B cell (primary cell): ENCODE measurements at places on chromosomes 1 and 21. TPM values are rescaled to one million over a fixed set of nuclear protein-coding genes. Genes with fewer than 3 reads are reported as not detected.

Gene TRIM67
- 0.05 TPM in 1 of 2 replicates, not detected in the other for total RNA-seq

DNA sequence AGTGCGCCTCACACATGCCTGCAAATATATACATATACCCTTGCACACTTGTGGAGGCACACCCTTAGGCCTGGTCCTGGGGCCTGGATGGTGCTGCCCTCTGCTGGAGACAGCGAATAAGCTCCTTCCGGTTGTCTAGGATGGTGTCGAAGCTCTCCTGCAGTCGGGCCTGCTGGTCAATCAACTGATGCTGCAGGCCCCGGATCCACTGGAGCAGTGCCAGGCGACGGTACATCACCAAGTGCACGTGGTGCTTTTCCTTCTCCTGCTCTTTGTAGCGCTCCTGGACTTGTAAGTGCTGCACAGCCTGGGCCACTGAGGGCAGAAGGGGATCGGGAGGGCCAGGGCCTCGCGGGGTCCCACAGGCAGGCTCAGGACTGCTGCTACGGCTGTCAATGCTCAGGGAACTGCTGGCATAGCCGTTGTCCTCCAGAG, 3.1 kb downstream of the C1orf216 start:
- H3K4me1 ChIP-seq: peaks cover 20% of the 10 kb centered on the region
- H3K4me3 ChIP-seq: no peak overlapping the region
- peak; percentile 79 for DNase-seq
- no peak overlapping the region for H3K27ac ChIP-seq
- no peaks in the 10 kb centered on the region for H3K36me3 ChIP-seq

DNA sequence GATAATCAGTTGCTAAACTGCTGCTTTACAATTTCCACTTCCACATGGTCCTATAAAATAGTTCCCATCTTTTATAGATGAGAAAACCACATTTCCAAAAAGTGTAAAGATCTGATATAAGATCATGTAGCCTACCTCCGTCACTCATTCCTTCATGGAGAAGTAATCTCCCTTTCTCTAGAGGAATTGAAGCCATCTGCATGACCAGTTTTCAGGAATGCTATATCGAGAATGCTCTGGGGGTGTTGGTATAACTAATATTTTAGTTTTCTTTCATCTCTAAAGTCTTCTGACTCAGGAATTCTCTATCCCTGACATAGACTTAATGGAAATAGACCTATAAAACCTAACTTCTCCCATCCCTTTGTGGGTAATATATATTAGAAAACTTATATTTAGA, 173.0 kb upstream of the UBE2U start:
- no peaks in the 10 kb centered on the region for H3K36me3 ChIP-seq
- no peak overlapping the region for H3K27ac ChIP-seq
- no peak for DNase-seq
- H3K4me1 ChIP-seq: no peaks in the 10 kb centered on the region
- H3K4me3 ChIP-seq: no peak overlapping the region

Gene TMEM39B
- 28.8 and 30.9 TPM in 2 replicates for total RNA-seq

DNA sequence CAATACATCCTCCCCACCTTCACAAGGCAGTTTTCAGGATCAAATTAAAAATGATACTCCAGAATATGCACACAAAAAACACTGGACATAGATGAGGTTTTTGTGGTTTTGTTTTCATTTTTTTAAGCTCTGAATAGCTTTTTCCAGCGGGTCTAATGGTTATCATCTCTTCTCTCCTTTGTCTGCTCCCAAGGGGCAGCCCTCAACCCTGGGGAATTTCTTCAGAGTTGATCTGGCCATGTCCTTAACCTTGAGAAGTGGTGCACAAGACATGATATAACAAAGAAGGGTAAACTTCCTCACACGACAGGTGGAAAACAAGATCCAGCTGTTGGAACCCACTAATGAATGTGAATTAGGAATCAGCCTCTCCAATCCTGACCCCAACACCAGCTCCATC, 1.5 kb upstream of the CD244 start:
- H3K27me3 ChIP-seq: no peaks in the 10 kb centered on the region
- DNase-seq: no peak
- H3K4me1 ChIP-seq: peaks cover 23% of the 10 kb centered on the region
- H3K4me3 ChIP-seq: no peak overlapping the region
- no peak overlapping the region for H3K27ac ChIP-seq

GRCh38 chr1:236830560-236830959, 35.5 kb downstream of the MTR start:
- H3K4me1 ChIP-seq: no peaks in the 10 kb centered on the region
- H3K27ac ChIP-seq: no peak overlapping the region
- H3K4me3 ChIP-seq: no peak overlapping the region
- peaks cover 79% of the 10 kb centered on the region for H3K36me3 ChIP-seq

- no peaks in the 10 kb centered on the region for H3K27me3 ChIP-seq
- no peak overlapping the region for H3K27ac ChIP-seq
- no peak overlapping the region for H3K4me3 ChIP-seq
- peak; percentile 25 for DNase-seq
- H3K4me1 ChIP-seq: peaks cover 38% of the 10 kb centered on the region
- H3K36me3 ChIP-seq: no peaks in the 10 kb centered on the region
Measured at GRCh38 chr21:14875704-14876523, 188.9 kb downstream of the NRIP1 start.

Gene FCER1G
- 0.76 and 1.7 TPM in 2 replicates for total RNA-seq

DNA sequence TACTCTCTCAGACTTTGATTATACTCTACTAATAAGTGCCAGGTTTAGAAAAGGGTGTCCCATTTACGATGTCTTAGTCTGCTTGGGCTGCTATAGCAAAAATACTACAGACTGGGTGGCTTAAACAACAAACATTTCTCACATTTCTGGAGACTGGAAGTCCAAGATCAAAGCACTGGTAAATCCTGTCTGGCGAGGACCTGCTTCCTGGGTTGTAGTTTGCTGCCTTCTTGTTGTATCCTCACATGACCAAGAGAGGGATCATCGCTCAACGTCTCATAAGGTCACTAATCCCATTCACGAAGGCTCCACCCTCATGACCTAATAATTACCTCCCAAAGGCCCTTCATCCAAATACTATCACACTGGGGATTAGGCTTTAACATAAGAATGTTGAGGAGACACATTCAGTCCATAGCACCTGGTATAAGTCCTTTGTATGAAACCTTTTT, 12.0 kb downstream of the PRDX6 start:
- no peaks in the 10 kb centered on the region for H3K4me1 ChIP-seq
- H3K4me3 ChIP-seq: no peak overlapping the region

Gene SV2A
- total RNA-seq: 0.07 and 0.10 TPM in 2 replicates

DNA sequence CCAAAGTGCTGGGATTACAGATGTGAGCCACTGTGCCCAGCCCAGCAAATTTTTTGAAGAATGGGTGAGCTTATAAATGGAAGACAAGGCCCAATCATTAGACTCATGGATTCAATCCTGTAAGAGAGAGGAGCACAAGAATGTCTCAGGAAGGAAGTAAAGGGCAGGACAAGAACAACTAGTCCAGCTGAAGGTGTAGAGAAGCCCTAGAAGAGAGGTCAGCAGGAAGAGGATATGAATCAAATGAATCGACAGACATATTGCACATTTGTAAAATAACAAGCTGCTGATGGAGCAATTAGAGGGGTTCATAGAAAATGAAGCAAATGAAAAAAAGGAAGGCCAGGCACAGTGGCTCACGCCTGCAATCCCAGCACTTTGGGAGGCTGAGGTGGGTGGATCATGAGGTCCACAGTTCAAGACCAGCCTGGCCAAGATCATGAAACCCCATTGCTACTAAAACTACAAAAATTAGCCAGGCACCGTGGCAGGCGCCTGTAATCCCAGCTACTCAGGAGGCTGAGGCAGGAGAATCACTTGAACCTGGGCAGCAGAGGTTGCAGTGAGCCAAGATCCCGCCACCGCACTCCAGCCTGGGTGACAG, 74.9 kb downstream of the MIS18A start:
- no peaks in the 10 kb centered on the region for H3K27me3 ChIP-seq
- no peak for DNase-seq
- no peaks in the 10 kb centered on the region for H3K36me3 ChIP-seq
- no peaks in the 10 kb centered on the region for H3K4me1 ChIP-seq

Gene GBP7
- not detected in 2 replicates for total RNA-seq

GRCh38 chr1:46137916-46138315, 5.5 kb upstream of the PIK3R3 start:
- no peak for DNase-seq
- no peak overlapping the region for H3K27ac ChIP-seq
- H3K27me3 ChIP-seq: peaks cover 13% of the 10 kb centered on the region
- no peak overlapping the region for H3K4me3 ChIP-seq
- H3K36me3 ChIP-seq: no peaks in the 10 kb centered on the region

DNA sequence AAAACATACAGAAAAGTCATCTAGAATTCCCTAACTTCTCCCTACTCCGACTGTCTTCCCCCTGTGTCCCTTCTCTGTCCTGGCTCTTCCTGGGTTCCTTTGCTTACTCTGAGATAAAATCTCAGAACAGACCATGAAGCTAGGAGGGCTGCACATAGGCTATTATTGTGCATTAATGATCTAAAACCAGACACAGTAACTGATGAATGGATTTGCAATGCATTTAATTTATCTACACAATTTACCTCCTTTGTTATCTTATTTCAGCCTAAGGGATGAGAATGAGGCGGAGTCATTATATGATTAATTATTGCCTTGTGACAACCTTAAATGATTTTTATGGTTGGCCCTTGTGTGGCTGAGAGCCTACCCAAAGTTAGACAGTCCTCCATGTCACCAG, 14.5 kb downstream of the RHOU start:
- no peaks in the 10 kb centered on the region for H3K4me1 ChIP-seq
- no peaks in the 10 kb centered on the region for H3K36me3 ChIP-seq
- no peak overlapping the region for H3K27ac ChIP-seq
- DNase-seq: no peak
- no peak overlapping the region for H3K4me3 ChIP-seq

- H3K4me1 ChIP-seq: peaks cover 39% of the 10 kb centered on the region
- H3K36me3 ChIP-seq: no peaks in the 10 kb centered on the region
- H3K4me3 ChIP-seq: peak overlapping the region; percentile 72
- H3K27ac ChIP-seq: peak overlapping the region; percentile 93
Measured at GRCh38 chr1:147083919-147084272, 88.4 kb downstream of the PRKAB2 start.

GRCh38 chr1:86997538-86997937, 83.1 kb downstream of the HS2ST1 start:
- H3K27me3 ChIP-seq: no peaks in the 10 kb centered on the region

DNA sequence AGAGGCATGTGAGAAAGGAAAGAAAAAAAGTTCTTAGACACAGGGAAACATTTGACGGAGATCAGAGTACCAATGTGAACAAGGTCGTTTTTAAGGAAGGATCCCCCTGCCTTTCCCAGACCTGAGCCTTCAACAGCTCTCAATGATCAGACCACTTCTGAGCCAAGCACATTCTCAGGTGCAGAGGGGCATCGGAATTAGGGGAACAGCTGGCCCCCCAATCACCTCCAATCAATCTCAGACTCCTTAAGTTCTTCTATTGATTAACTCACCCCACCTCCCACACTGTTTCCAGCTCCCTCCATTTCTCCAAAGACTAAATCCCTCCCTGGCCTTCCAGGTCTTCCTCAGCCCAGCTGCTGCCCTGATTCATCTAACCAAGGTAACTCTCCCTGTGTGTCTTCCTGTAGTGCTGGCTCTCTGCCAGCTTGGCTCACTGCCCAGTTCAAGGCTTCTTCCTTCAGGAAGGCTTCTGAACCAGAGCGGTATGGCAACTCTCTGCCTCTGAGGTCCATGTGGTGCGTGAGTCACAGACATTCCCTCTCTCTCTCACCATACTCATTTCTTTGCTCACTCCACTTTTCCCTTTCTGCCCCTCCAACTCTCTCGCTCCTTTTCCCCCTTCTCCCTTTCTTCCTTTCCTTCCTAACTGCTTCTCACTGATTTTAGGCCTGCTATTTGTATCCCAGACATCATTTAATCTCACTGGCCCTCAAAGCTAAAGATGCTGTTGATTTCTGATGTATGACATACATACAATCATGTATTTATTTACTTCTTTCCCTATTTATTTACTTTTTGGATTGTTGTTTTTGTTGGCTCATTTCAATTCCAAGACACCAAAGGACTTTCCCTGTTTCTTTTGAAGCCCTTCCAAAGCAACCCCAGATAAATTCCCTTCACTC, 18.1 kb downstream of the CFAP45 start:
- H3K4me1 ChIP-seq: no peaks in the 10 kb centered on the region
- no peak for DNase-seq
- no peak overlapping the region for H3K27ac ChIP-seq
- H3K36me3 ChIP-seq: no peaks in the 10 kb centered on the region
- H3K27me3 ChIP-seq: no peaks in the 10 kb centered on the region

GRCh38 chr1:164785841-164786534, 227.0 kb downstream of the PBX1 start:
- no peak overlapping the region for H3K4me3 ChIP-seq
- no peaks in the 10 kb centered on the region for H3K27me3 ChIP-seq
- no peaks in the 10 kb centered on the region for H3K4me1 ChIP-seq
- no peaks in the 10 kb centered on the region for H3K36me3 ChIP-seq
- DNase-seq: no peak

GRCh38 chr1:3679799-3680453, 27.6 kb downstream of the TP73 start:
- H3K27me3 ChIP-seq: no peaks in the 10 kb centered on the region
- no peak for DNase-seq
- peaks cover 36% of the 10 kb centered on the region for H3K4me1 ChIP-seq
- no peak overlapping the region for H3K4me3 ChIP-seq
- no peak overlapping the region for H3K27ac ChIP-seq
- H3K36me3 ChIP-seq: no peaks in the 10 kb centered on the region

- no peak overlapping the region for H3K4me3 ChIP-seq
- H3K27ac ChIP-seq: no peak overlapping the region
- DNase-seq: no peak
- H3K4me1 ChIP-seq: no peaks in the 10 kb centered on the region
Measured at GRCh38 chr1:221286399-221286798, 407.2 kb downstream of the HLX start.

Gene PRR9
- not detected in 2 replicates for total RNA-seq

Gene CDA
- not detected in 2 replicates for total RNA-seq

GRCh38 chr1:174701565-174701964, 253.8 kb downstream of the GPR52 start:
- no peak for DNase-seq
- H3K4me1 ChIP-seq: peaks cover 4% of the 10 kb centered on the region

GRCh38 chr1:182453631-182454030, 3.7 kb downstream of the RGSL1 start:
- no peaks in the 10 kb centered on the region for H3K27me3 ChIP-seq
- no peak for DNase-seq

Gene PGLYRP4
- total RNA-seq: not detected in 2 replicates

Gene OR6N1
- total RNA-seq: not detected in 2 replicates

Gene HFM1
- 0.51 TPM in 1 of 2 replicates, not detected in the other for total RNA-seq

DNA sequence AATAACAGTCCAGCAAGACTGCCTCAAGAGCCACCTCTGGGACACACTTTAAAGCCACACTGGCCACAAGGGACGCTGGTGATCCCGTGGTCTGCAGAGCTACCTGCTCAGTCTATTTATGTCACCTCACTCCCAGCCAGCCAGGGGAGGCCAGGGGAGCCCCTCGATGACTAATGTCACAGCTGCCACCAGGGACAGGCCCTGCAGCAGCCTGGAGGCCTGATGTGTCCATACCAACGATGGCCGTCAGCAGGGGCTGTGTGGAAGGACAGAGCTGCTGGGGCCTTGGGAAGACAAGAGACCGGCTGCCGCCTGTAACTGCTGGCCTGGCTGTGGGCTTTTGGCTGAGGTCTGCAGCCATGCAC, 71.0 kb downstream of the SIK1 start:
- H3K27ac ChIP-seq: no peak overlapping the region
- no peaks in the 10 kb centered on the region for H3K27me3 ChIP-seq
